ENCODE measurements at places on chromosomes 7 and 10.

- DNase-seq = peak; percentile 69
These were observed 172.8 kb upstream of the AOAH start for GRCh38 chr7:36896956-36897590.

DNA sequence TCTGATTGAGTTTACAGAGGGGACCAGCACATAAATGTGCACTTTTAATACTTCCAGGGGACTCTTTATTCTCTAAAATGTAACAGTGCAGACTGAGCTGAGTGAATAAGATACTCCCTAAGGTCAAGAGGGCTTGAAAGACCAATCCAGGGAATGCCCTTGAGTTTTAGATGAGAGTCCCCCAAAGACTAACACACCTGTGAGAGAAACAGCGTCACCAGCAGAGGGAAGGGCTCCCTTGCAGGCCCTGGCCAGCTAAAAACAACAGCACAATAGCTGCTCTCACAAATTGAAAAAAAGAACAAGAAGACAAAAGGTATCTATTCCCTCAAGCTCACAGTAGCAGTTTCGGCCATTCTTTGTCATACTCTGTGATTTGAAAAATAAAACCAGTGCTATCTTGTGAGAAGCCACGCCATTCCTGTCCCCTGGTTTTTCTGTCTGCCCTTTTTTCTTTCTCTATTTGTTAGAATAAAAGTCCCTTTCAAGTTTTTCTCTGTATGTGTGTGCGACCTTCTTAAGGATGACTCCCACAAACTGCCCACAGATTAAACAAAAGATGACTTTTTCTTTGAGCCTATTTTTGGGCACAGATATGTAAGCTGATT, 230.4 kb upstream of the BMPER start:
- DNase-seq = no peak

DNA sequence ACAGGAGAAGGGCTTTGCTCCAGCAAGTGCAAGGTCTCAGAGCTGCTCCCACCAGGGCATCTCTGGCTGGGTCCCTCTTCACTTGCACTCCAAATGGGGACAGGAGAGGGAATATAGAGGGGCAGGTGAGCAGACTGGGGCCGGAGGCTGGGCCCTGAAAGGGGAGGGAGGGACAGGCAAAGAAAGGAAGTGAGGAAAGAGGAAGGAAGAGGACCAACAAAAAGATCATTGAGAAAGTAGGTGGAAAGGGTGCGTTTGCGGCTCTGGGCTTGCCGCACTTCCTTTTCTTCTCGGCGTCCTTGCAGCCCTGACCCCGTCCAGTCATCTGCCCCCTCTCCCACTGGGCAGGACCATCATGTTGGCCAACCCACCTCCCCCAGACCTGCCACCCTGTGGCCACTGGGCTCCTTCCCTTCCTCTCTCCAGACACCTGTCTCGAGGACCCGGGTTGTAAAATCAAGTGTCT, 14.0 kb downstream of the ITPRIP start:
- DNase-seq = no peak

DNA sequence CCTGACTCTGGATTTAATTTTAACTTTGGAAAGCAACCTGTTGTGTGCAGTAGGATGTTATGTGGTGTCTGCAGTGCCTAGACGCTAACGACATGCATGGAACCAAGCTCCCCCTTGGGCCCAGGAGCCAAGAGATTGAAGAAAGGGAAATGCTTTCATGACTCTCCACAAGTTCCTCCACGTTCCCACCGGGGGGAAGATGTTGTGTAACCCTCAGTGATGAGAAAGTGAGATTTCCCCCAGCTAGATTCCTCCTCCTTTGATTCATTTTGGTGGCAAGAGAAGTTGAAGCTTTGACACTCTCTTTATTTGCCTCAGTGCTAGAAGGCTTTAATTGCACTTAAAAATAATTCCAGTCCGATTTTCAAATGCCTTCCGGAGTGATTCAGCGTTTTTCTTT, 157.9 kb upstream of the INSYN2A start:
- DNase-seq = no peak

DNA sequence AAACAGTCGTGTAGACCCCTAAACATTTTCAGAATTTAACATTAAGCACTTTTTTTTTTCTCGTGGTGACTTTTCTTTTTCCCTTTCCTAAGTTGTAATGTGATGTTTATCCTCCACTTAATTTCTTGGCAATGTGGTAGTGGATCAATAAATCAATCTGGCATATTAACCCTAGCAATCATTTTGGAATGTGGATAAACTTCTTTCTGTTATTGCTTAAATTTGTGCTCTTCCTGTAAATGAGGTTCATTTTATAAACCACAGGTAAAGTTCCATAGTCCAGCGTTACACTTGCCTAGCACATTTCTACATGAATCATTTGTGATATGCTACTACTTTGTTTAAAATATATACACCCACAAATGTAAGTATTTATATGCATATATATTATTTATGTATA, 247.4 kb upstream of the ETV1 start:
- DNase-seq = no peak

- DNase-seq = peak; percentile 96
These were observed 717.3 kb downstream of the XPNPEP1 start for GRCh38 chr10:109205929-109206585.

GRCh38 chr7:157238087-157238486, 98.7 kb upstream of the DNAJB6 start:
- no peak for DNase-seq

DNA sequence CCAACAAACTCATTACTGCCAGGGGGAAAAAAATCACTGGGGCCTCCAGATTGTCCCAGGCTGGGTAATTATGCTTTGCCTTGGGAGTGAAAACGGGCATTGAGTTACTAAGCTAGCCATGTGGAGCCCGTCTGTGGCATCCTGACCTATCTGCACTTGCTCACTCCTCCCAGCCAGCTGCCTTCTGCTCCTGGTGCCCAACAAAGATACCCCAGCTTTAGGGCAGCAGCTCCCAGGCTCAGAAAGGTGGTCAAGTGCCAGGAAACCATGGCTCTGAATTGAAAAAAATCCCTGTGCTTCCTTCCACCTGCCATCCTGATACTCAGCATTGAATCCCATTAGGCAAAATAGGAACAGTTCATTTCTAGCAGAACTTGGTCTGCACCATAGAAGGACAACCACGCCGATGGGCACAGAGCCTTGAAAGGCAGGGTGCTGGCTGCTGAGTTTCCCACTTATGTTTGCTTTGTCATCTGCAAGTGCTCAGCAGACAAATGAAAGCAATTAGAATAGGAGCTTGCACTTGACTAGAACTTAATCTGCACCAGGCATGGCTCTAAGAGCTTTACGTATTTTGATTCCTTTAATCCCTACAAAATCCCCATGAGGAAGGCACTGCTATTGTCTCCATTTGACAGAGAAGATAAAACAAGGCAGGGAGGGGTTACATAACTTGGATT, 42.8 kb downstream of the HSPA12A start:
- DNase-seq = no peak

DNA sequence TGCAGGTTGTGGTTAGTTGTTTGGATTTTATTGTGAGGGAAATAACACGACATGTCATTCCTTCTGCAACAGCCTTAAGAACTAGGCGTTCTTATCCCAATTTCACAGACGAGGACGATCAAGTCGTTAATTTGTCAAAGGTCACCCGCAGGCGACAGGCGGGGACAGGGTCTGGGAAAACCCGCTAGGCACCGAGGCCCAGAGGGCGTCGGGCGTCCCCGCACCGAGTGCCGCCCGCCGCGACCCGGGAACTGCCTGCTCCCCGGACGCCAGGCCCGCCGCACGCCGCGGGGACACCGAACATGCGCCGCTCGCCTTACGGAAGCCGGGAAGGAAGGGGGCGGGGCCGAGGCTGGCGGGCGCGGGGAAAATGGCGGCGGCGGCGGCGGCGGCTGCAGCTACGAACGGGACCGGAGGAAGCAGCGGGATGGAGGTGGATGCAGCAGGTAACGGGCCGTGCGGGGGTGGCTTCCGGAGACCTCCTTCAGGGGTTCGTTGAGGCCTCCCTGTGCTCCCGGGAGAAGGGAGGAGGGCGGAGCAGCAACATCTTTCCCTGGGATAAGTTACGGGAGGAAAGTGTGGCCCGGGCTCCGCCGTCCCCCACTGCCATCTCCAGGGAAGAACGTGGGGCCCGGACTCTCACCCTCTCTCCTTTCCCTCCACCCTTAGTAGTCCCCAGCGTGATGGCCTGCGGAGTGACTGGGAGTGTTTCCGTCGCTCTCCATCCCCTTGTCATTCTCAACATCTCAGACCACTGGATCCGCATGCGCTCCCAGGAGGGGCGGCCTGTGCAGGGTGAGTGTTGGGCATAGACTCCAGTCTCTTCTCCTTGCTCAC, at the start of gene COPS6:
Gene COPS6 (plus strand): TSS at position 349 of the 837 bp plus-strand sequence. CDS start 22 bp downstream, at position 371.
- DNase-seq = peak; percentile 82

- DNase-seq = no peak
These were observed 127.7 kb downstream of the DIP2C start for GRCh38 chr10:561721-562120.

- DNase-seq = no peak
These were observed 611 bp downstream of the NDUFA5 start for GRCh38 chr7:123557016-123557397.

DNA sequence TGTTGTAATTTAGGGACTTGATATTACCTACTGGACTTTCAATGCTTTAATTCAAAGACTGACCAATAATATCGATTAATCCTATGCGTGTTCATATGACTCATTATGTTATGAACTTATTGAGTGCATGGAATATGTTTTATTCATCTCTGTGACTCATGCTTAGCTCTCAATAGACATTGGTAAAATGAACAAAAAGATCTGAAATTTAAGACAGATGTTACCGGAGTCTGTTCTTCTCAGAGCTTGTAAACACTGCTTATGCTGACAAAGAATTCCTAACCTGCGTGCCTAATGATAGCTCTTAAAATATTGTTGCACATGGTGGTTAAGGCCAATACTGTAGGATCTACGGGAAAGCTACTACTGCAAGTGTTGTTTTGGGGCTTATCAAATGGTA, 131.5 kb upstream of the ACBD5 start:
- DNase-seq = no peak

DNA sequence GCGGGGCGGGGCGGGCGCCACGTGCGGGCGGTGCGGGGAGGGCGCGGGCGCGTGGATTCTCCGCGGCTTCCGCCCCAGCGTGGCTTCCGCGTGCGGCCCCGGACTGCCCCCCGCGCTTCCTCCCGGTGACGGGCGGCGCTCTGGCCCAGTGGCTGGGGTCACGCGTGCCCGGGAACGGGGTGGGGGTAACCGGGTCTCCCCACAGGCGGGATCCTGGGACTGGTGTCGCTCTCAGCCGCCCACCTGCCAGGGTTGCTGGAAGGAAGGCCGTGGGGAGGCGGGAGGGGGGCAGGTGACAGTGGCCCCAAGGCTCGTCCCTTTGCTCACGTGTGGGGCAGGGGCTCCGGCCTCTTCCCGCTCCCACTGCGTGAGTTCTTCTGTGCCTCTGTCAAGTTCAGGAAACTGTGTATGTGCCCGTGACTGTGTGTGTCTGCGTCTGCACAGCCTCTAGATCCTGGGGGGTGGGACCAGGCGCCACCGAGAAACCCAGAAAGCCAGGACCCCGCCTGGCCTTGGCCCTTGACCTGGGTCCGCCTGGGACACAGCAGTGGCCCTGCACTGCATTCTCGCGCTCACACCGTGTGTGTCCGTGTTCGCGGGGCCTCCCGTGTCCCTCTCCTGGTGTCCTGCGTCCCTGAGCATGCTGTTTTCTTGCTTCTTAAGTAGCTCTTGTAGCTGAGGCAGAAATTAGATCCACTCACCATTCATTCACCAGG, 919 bp downstream of the MAFK start:
- peak; percentile 46 for DNase-seq

- no peak for DNase-seq
These were observed 27.7 kb upstream of the DDIT4 start for GRCh38 chr10:72245949-72246525.

- no peak for DNase-seq
These were observed 61.6 kb downstream of the CCNY start for GRCh38 chr10:35397953-35398352.

DNA sequence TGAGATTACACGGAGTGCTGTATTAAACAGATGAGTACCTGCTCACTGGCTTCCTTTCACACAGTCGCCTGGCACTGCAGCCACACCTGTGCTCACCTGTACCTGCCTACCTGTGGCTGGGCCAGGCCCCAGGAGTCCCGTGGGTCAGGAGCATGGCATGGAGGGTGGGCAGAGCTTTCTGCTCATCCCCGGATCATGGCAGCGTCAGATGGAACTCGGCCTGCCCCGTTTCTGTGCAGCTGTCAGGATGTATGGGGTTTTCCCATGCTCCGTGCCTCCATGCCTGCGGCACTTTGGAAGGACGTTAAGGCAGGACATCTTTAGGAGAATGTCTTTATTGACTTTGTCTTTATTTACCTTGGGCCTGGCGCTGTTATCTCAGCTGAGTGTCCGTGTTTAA, 112.2 kb downstream of the MGMT start:
- no peak for DNase-seq

DNA sequence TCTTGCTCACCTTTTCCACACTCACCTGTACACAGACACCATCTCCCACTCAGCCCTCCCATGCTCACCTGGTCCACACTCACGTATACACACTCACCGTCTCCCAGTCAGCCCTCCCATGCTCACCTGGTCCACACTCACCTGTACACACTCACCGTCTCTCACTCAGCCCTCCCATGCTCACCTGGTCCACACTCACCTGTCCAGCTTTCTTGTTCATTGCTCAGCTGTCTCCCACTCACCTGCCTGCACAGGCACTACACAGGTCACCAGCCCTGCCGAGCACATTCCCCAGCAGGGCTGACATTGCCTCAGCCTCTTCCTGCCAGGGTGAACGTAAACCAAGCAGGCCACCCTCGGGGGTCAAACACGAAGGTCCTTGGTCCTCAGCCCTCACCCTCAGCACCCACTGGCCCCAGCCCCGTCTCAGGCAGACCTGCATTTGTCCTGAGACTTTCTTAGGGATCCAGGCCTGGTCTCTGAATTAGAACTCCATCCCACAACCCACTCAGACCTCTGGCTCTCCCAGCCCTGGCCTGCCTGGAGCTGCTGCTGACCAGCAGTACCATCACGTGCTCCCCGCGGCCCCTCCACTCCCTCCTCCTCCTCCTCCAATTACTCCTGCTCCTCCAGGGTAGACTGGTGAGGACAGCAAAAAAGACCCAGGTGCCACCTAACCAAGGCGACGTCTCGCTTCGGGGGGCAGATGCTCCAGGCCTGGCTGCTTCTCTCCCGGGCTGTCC, 12.8 kb upstream of the DNAAF5 start:
- no peak for DNase-seq
